ENCODE measurements at places on chromosomes 4 and X.

DNA sequence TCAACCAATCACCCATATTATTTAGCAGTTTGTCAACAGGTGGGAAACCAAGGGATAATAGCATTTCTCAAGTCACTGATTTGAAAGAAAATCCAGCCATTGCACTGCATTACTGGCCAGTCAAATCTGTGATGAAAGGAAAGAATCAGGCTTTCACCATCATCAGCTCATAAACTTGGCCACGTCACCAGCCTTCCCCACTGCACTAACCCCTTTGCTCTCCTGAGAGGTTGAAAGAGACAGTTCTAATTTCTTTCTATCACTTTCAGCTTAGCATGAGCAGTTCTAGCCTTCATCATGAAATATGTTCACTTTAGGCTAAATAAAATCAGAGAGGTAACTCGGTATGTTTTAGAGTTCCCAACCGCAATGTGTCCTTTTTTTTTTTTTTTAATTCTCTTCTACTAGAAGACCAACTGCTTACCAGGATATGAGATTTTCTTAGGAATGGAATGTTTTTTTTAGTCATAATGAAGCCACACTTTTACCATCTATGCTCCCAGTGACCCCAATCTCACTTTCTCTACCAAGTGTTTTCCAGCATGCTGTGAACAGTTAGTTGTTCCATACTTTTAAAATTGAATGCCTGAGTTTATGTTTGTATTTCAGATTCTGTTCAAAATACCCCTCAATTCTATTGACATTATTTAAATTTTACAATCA lies 55.7 kb upstream of the SLC7A11 start:
- DNase-seq = no peak

DNA sequence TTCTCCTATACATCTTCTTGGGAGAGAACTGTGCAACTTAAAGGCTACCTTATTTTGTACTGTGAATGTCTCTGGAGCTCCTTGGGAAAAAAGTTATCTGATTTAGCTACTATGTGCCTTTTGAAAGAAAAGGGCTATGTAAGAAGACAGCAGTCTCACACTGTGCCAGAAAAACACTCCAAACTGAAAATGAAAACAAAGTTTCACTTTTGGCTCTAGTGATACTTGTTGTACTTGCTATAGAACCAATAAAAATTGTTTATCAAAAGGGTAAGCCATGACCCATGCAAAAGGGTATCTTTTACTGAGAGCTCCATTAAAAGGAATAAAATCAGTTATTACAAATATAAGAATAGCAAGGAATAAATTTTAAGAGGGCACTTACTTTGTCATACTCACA lies 2270.0 kb downstream of the ARAP2 start:
- DNase-seq = no peak

GRCh38 chr4:13635286-13635799 lies 7.8 kb upstream of the BOD1L1 start:
- no peak for DNase-seq

DNA sequence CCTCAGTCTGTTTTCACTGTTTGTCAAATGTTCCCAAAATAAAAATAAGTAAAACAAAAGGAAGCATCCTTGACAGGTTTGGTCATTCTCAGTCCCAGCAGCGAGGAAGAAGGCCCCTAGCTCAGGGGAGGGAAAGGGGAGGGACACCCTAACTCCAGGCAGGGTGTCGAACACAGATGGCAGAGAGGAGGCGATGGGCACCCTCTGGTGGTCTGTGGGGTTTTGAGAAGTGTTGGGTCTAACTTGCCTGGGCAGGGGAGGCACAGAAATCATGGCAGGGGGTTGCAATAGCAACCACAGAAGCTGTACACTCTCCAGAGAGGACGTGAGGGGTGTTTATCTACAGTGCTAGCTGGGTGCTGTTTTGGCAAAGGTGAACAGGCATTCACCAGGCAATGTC lies 229.8 kb upstream of the SFRP2 start:
- no peak for DNase-seq

DNA sequence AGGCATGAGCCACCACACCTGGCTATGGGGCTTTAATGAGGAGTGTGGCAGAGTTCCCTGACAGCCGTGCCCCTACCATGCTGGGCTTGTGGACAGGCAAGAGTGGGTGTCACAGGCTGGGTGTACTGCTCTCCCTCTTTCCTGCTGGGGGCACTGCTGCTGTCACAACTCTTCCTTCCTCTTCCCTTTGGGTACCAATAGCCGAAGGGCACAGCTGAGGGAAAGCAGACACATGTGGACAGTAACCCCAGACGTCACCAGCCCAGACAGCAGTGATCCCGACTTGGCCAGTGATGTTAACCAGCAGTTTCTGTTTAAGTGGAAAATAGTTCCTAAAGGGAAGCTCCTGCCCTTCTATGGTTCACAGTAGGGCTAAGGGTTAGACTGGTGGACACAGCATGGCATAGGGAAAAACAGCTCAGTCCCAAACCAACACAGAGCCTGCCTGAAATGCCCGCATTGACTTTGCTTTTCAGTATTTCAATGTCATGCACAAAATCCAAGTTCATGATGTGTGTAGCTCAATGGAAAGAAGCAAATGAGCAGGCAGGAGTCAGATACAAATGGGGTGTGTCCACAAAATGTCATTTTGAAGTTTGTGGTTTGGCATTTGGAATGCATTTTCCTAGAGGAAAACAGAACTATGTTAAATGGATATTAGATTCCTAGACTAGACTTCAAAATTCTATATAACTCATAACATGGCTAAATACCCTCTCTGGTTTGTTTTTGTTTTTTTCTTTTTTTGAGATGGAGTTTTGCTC lies 24.9 kb upstream of the DDX3X start:
- no peak for DNase-seq

Measured in inflammatory macrophage treated with lipopolysaccharide for 1 hour (primary cell).